ENCODE measurements at places on chromosomes 3 and 15. TPM values are rescaled to one million over a fixed set of nuclear protein-coding genes. Genes with fewer than 3 reads are reported as not detected.

- peak; percentile 59 for DNase-seq
These were observed 88.3 kb downstream of the TMEM266 start for GRCh38 chr15:76147906-76148570.

DNA sequence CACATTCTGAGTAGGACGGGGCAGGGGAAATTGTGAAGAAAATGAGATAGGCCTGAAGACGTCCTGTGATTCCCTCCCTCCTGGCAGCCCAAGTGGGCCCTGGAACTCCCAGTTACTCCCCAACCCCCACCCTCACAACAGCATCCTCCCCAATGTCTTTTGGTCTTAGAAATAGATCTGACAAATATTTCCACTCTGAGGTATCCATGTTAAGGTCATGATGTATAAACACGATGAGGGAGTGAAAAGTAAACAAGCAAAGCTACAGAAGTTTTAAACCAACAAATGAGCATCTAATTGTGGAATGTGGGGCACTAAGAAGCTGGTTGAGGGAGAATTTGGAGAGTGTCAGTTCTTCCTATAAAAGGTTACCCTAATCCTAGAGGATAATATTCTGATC lies 103.7 kb upstream of the AADACL2 start:
- no peak for DNase-seq

- DNase-seq, result no peak
These were observed 750.6 kb downstream of the CADM2 start for GRCh38 chr3:85709346-85709892.

DNA sequence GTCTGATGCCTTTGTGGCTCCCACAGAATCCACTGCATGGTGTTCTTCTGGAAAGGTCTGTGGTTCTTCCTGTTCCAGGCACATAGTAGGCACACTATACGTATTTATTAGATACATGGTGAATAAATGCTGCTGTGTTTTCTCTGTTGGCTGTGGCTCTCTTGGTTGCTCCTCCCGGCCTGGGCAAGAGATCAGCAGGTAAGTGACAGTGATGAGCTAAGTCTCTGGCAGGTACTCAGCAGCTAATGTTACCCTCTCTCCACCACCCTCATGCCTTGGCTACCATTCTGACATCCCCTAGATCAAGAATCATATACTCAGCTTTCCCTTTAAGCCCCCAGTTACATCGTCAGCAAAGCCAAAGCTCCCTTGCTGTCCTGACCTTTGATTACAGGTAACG lies 8.4 kb downstream of the SV2B start:
- DNase-seq, result no peak

Gene CLDN16
- not detected for total RNA-seq

Gene SLC51A
- not detected for total RNA-seq

DNA sequence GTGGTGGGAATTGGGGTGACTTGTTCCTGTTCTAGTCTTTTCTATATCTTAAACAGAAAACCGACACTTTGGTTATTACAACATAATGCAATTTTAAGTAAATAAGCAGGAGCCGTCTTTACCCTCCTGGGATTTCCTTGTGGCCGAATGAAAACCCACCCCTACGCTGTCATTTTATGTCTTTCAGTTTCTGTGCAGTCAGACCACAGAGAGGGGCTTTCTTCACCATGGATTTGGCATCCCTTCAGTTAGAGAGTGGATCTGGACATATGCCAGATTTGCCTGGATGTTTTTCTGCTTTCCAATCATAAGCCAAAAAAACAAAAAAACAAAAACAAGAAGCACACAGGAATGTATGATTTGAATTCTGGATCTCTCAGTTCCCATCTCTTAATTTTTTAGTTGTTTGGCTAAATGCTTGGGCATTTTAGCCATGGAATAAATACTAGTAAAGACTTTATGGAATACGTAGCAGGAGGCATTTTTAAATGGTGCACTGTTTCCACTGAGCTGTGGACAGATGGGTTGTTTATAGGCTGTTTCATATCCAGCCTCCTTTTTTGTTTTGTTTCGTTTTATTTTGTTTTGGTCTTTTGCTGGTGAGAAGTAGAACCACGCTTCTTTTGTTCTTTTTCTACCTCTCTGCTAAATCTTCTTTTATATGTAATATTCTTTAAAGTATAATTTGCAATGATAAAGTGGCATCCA lies 272.9 kb downstream of the FEZF2 start:
- peak; percentile 4 for DNase-seq

Gene ANKUB1
- not detected for total RNA-seq

Gene ZNF385D
- total RNA-seq, result not detected

- no peak for DNase-seq
These were observed 34.9 kb downstream of the SLC2A2 start for GRCh38 chr3:170991664-170992063.

Gene ACY1
- total RNA-seq, result 180 TPM

GRCh38 chr3:123291404-123291803 lies 89.7 kb downstream of the SEC22A start:
- DNase-seq, result no peak

Gene FAM81A
- total RNA-seq, result 21.2 TPM

Gene SERINC4
- total RNA-seq, result not detected

GRCh38 chr3:1699361-1699920 lies 399.2 kb upstream of the CNTN4 start:
- no peak for DNase-seq

Gene IMPG2
- 0.03 TPM for total RNA-seq

Gene EBLN2
- total RNA-seq, result 2.1 TPM

Gene SCN5A
- total RNA-seq, result 1.0 TPM

DNA sequence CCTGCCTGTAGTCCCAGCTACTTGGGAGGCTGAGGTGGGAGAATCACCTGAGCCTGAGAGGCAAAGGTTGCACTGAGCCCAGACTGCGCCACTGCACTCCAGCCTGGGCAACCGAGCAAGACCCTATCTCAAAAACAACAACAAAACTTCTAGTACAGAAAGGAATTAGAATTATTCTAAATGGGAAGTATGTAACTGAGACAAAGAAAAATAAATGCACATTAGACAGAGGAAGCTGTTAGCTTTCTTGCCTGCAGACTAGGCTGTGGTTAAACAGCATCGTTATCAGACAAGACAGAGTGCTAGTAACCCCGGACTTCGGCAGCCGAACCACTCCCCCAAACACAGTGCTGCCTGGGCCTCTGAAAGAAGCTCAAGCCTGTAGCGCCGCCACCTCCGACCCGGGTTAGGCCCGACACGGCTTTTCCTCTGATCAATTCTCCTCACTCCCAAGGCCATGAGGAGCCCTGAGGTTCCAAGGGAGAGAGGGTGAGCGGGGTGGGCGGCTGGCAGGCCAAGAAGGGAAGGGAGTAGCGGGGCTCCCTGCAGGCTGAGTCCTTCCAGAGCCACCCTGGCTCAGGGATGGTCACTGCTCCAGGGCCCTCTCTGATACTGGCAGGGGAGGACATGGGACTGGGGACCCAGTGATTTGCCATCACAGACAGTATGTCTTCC lies 44.8 kb upstream of the MUC4 start:
- DNase-seq, result no peak

- DNase-seq, result peak; percentile 86
These were observed 1.3 kb downstream of the ARL6IP5 start for GRCh38 chr3:69085833-69086722.

DNA sequence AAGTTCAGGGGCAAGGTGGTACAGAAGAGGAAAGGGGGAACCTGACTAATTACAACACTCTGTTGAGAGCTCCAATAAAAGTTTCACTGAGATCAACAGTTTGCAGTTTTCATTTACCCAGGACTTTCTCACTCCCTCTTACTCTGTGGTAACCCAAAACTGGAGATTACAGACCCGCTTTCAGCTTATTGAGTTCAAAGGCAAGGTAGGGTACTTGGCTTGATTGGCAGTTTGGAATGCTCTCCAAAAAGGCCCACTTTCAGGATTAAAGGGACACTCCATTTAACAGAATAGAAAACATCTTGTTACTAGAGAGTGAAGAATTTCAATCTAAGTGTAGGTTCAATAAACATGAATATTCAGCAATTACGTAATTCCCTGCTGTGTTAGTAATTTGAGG lies 117.6 kb upstream of the ETV5 start:
- no peak for DNase-seq

Gene LIPC
- not detected for total RNA-seq

GRCh38 chr3:49110780-49111179 lies 6.2 kb upstream of the QARS1 start:
- DNase-seq, result no peak

GRCh38 chr3:30438126-30438525 lies 168.3 kb upstream of the TGFBR2 start:
- no peak for DNase-seq

DNA sequence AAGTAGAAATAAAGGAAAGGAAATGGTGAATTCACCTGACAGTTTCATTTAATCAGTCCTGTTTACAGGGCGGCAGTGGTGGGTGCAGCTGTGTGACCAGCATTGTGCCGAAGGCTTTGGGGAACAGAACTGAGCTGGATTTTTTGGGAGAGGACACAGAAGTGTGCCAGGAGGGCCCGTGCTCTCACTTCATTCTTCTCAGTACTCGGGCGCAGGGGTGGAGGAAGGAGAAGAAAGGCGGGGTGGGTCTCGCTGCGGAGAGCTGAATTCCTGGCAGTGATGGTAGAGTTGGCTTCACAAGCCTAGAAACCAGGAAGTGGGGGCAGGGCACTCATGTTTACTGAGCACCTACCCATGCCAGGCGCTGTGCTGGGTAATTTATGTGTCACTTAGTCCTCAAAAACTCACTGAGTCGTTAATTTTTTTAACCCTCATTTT lies 64.6 kb downstream of the CRTC3 start:
- DNase-seq, result no peak

- DNase-seq, result no peak
These were observed 187.1 kb downstream of the ITPR1 start for GRCh38 chr3:4680227-4680691.

GRCh38 chr3:8128686-8129085 lies 372.9 kb upstream of the LMCD1 start:
- no peak for DNase-seq

DNA sequence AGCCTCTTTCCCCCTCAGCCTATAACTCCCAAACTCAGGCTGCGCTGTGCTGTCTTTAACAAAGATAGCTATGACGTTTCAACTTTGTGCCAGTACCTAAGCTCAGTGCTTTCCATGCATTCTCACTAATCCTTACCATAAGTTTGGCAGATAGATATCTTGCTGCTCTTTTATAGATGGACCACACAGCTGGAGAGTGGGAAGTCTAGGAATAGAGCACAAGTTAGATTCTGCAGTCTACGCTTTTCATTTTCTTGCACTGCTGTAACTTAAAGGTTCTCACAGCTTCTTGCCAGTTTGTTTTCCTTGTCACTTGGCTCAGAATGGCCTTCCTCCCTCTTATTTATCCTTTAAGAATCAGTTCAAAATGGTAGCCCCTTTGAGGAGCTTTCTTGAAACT lies 468.8 kb downstream of the CNTN4 start:
- DNase-seq, result no peak

GRCh38 chr15:43209059-43209824 lies 11.6 kb downstream of the EPB42 start:
- DNase-seq, result peak; percentile 51

Gene GHSR
- total RNA-seq, result not detected

- no peak for DNase-seq
These were observed 35.4 kb downstream of the RNU5B-1 start for GRCh38 chr15:65339920-65340319.

Gene VEPH1
- 51.9 TPM for total RNA-seq

- DNase-seq, result no peak
These were observed 794.9 kb downstream of the NTRK3 start for GRCh38 chr15:87461631-87462030.

Gene STOML1
- total RNA-seq, result 7.8 TPM

Gene C3orf20
- not detected for total RNA-seq

- DNase-seq, result no peak
These were observed 11.5 kb downstream of the HEMK1 start for GRCh38 chr3:50580683-50581458.

Gene TGM4
- not detected for total RNA-seq

- no peak for DNase-seq
These were observed 235.5 kb upstream of the IGF1R start for GRCh38 chr15:98412852-98413251.

GRCh38 chr3:159660901-159661300 lies 327.7 kb upstream of the IL12A start:
- no peak for DNase-seq

Gene RBPMS2
- 1.4 TPM for total RNA-seq

DNA sequence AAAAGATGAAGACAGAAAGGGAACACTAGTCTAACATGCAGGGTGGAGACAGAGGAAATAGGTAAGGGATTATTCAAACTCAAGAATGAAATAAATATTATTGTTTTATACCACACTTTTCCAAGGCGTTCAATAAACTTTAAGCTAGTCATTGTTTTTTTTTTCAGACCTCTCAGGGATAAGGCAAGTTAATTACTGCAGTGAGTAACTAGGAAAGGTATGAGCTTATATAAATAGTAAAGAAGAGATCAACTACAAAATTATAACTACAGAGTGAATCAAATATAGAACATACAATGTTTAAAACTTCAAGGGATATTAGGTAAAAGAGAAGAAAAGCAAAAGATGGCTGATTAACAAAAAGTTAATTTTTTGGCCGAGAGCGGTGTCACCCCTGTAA lies 31.5 kb upstream of the XXYLT1 start:
- no peak for DNase-seq

DNA sequence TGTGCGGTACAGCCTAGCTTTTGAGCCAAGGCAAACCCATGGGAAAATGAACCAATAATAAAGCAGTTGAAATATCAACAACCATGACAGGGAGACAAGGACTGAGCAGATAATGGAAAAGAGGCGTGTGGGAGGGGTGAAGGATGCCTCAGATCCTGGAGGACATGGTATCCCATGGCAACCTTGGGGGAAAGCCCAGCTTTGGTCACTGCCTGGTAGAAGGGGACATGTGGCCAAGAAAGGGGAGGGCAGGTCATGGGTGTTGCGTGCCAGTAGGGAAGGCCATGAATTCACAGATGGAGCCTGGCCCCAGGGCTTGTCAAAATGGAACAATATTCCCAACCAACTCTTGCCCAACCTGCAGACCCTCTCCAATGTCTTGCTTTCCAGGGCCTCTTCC lies 140.5 kb upstream of the SMAD3 start:
- no peak for DNase-seq

DNA sequence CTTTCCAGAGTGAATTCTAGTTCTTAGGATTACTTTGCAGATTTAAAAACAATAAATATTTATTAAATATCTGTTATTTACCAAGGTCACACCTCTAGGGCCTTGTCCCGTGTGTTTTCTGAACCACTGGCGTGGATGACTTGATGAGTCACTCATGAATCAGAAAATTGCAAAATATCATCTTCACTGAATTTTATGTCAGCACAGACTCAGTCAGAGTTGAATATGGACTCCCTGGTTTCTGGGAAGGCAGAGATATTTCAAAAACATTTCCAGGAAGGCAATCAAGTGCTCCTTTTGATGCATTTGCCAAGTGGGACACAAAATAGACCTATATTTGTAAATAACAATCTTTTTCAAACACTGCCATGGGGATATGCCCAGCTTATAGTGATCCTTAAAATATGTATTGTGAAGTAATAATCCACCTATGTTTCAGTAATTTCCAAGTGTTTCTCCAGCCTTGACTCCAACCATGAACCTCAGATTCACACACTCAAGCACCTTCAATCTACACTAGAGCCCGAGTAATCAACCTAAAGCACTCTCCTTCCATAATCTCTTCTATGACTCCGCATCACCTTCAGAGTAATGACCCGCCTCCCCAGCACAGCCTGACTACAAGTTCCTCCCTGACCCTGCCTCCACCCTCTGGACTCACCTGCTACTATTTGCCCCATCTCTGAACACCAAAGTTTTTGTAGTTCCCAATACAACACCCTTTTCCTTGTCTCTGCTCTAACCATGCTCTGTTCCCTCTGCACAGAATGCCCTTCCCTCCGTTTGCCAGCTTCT lies 24.3 kb downstream of the DPH3 start:
- no peak for DNase-seq

Data from SK-MEL-5 (cell line).